ENCODE measurements at places on chromosomes 13 and 19.
A peak's percentile ranks its signal among the peaks of the same experiment; 100 is the strongest.

DNA sequence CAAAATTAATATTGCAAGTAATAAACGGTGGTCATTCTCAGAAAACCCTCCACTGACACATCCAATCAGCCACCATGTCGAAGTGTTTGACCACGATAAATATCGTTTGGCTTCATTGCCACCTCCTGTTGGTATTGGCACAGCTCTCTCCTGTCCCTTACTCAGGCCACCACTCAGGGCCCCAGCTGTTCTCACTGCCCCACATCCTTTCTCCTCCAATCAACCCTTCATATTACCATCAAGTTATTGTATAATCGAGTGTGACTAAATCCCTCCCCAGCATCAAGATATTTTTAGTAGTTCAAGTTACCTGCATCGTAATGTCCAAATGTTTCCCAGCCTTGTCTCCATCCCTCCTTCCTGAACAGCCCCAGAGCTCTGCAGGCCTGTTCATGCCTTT is 50.4 kb downstream of the SACS start:
- DNase-seq = no peak

DNA sequence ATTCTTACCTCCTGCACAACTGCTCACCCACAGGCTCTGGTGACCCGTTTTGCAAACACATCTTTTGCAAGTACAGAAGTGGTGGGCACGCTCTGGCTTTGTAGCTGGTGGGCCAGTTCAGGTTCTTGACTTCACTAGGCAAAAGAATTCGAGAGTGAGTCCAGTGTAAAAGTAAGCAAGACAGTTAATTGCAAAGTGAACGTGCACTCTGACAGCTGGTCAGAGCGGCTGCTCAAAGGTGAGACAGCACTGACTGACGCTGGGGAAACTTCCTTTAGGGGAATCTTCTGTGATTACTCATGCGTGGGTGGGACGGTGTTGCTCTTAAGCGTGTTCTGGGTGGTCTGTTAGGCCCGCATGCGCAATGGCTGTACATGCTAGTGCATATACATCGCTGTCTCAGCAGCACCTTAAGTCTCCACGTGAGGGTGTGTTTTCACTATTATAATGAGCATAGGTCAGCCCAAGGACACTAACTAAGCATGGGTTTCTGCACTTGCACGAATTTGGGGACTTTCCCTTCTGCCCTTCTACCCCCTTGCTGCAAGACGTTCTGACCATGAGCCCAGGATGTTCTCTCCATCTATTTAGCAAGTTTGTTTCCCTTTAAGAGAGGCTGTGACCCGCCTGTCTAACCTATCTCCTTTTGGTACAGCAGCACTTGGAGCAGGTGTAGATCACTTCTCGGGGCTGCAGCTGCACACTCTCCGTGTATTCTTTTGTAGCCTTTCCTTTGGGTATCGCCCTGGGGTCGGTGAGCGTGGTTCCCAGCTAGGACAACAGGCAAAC is 30.2 kb upstream of the CD33 start:
- no peak for DNase-seq

GRCh38 chr19:5225486-5226345 is 114.9 kb downstream of the PTPRS start:
- DNase-seq = no peak

DNA sequence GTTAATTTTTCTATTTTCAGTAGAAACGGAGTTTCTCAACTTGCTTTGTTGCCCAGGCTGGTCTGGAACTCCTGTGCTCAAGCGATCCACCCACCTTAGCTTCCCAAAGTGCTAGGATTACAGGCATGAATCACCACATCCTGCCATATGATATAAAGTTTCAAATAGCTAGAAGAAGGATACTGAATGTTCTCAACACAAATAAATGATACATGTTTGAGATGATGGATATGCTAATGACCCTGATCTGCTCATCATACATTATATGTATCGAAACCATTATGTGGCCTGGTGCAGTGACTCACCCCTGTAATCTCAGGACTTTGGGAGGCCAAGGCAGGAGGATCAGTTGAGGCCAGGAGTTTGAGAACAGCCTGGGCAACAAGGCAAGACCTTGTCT is 11.5 kb downstream of the CIB3 start:
- no peak for DNase-seq

DNA sequence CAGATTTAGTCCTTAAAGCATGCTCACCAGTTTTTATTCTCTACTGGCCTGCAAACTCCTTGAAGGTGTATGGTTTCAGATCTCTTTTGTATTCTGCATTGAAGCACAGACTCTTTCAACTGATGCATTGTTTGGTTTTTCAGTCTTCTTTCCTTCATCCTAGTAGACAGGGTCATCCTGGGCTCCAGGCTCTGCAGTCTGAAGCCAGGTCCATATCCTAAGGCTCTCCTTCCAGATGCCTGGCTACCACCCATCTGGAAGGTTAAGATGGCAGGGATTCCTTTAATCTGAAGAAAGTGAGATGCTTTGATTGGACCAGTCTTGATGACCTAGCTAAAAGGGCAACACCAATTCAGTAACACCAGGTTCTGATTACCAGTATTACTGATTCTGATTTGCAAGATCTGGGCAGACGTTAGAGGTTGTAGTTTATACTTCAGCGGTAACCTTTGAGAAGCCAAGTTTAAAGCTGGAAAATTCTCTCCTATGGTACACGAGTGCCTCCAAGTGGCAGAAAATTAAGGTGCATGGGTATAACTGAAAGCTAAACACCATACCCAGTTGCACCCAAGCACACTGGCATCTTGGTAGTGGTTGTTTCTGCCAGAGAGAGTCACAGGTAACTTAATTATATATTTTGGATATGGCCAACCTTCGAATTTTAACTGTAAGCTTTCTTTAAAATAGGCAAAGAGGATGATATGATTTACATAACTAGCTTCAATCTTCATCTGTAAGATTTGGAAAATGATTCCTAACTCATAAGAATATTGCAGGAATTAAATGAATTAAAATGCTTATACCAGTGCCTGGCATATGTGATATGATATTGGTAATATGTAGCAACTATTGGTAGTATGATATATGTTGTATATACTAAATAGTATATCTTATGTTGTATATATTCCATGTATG is 1651.9 kb upstream of the MIR17HG start:
- DNase-seq = peak; percentile 2
